Stimulated activated CD4-positive, alpha-beta T cell treated with anti-CD3 and anti-CD28 coated beads, Interleukin-1b, Interleukin-23, amount 100 ng/mL, for 1 hour (primary cell): ENCODE measurements at places on chromosomes 4 and X.

DNA sequence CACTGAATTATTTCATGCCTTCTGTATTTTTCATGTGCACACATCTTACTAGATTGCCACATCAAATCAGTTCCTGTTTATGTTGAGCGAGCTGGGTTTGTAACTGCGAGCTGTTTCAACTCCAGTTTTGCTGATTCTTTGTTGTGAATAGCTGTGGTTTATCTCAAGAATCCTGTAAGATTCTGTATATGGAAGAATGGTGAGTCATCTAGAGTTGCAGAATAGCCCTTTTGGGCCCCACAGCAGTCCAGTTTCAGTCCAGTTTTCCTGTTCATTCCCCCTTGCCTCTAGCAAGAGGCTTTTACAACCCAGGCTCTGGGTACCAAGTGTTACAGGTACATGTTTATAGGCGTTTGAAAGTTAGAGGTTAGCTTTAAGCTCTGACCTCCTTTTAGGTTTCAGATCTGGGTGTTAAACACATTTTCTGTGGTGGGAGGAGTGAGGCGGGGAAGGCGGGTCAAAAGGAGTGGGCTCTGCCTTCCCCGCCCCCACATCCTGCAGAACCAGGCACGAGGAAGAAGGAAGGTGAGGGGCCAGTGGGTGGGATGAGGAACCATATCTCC, 32.7 kb downstream of the TBC1D14 start:
- DNase-seq, result no peak

GRCh38 chr4:133776961-133777360, 424.6 kb downstream of the PABPC4L start:
- no peak for DNase-seq

DNA sequence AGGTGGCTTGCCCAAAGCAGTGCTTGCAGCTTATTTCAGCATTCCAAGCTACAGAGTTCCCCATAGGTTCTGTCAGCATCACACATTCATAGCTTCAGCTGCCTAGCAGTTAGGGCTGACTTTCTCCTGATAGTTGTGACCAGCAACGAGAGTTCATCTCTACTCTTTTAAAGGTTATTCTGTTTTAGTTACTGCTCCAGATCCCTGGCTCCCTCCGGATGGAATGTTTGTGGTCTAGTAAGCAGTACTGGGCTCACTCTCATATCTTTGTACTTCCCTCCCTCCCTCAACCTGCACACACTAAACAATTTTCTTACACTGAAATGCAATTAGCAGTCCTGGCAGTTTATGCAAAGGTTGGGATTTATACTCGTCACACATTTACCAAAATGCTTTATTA, 43.9 kb downstream of the PTTG2 start:
- DNase-seq, result no peak

- DNase-seq, result no peak
Measured at GRCh38 chrX:143472347-143472938, 44.8 kb downstream of the SPANXN3 start.

DNA sequence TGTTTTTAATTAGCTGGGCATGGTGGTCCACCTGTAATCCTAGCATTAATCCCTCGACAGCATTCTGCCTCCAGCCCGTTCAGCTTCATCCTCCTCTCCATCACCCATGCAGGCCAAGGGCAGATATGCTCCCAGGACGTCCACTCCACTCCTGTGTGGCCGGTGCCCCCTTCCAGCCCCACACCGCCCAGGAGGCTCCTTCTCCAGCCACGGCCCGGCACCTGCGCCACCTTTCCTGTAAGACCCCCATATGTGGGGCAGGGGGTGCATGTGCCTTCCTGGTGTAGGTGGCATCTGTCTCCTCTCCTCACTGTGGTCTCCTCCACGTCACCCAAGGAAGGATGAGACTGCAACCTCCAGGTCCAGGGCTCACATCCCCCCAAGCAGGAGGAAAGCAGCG, 57.0 kb upstream of the MXD4 start:
- no peak for DNase-seq

- no peak for DNase-seq
Measured at GRCh38 chrX:119041175-119041574, 31.6 kb upstream of the CT47C1 start.

DNA sequence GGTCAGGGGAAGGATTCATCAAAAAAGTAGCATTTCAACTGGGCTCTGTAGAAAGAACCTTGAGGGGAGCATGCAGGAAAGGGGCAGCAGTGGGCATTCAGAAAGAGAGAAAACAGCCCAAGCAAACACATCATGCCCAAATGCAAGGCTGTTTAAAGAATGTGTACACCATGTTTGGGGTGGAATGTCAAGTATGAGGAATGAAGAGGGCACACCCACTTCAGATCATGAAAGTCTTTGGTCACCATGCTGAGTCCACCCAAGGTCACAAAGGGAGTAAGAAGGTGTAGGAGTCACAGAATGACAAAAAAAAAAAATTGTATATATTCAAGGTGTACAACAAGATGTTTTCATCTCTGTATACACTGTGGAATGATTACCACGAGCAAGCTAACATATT, 9.4 kb downstream of the S100G start:
- no peak for DNase-seq

DNA sequence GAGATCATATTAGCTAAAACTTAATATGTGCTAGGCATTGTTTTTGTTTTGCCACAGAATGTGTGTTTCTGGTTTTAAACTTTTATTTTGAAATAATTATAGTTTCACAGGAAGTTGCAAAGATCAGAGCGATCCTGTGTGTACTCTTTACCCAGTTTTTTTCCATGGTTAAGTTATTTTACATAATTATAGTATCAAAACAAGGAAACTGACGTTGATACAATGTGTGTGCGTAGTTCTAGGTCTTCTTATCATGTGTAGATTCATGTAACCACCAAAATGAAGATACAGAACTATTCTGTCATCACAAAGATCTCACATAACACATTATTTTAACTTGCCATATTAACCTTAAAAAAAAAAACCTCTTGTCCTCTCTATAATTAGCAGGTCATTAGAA, 69.2 kb downstream of the BLTP1 start:
- DNase-seq, result no peak

DNA sequence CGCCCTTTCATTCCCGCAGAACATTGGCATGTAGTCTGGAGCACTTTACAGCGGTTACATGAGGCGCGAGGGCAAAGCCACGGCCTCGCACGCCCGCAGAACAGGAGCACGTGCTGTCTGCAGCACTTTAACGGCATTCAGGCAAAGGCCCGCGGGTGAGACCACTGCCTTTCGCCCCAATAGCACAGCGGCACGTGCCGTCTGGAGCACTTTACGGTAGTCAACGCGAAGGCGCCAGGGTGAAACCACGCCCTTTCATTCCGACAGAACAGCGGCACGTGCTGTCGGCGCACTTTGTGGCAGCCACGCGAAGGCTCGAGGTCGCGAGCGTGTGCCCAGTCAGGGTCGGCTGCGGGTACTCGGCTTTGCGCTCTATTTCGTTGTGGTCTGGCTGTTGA, at the start of gene MPC1L:
Gene MPC1L, plus strand, starts transcription at position 290 of the 398 bp plus-strand sequence. CDS start 138 bp downstream, outside the sequence.
- DNase-seq, result no peak

GRCh38 chr4:156803056-156803455, 168.5 kb downstream of the PDGFC start:
- no peak for DNase-seq

GRCh38 chrX:20427173-20427770, 160.6 kb upstream of the RPS6KA3 start:
- DNase-seq, result no peak

DNA sequence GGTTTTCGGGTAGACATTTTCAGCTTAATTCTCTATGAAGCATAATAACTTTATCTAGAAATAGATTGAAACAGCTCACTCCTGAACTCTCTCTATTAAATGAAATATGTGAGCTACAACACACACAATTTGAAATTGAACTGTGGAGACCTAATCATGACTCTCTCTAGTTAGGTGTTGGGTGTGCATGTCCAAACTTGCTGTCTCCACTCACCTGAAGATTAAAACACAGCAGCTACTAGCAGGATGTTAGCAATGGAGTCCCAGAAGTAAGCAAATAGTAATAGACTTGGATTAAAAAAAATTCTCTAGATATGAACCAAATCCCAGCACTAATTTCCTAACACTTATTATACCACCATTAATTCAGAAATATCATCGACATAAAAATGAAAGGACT, 173.1 kb downstream of the FSTL5 start:
- no peak for DNase-seq

DNA sequence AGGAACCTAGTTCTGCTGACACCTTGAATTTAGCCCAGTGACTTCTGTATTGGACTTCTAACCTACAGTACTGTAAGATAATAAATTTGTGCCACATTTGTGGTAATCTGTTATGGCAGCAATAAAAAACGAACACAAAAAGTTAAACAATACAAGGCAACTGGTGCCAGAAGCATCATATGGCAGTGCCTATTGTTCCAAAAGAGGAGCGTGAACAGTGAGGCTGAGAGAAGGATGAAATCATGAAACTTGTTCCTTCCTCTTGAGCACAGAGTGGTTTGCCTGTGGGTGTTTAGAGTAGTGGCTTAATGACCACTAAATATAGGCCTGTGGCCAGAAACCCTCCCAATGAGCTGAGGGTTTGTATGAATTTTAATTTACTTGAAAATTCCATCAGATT, 69.7 kb upstream of the PGRMC2 start:
- DNase-seq, result no peak

GRCh38 chr4:126701756-126702155, 931.0 kb upstream of the INTU start:
- no peak for DNase-seq

DNA sequence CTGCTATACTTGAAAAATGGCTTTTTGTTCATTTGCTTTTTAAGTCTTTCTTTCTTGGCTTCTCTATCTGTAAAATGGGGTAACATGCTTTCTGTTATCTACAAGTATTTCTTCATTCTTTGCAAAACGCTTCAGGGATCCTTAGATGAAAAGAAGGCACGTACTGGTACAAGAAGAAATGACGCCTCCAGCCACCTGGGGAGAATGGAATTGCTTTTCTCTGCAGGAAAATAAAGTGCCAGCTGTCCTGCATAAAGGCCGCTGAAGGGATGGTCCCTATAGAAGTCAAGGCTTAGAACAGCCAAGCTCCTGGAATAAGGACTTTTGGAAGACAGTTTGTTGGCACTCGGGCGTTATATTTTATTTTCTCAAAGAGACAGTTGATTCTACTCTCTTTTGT, 210.8 kb upstream of the RASGEF1B start:
- no peak for DNase-seq
